ENCODE measurements at places on chromosomes 3 and 15.

DNA sequence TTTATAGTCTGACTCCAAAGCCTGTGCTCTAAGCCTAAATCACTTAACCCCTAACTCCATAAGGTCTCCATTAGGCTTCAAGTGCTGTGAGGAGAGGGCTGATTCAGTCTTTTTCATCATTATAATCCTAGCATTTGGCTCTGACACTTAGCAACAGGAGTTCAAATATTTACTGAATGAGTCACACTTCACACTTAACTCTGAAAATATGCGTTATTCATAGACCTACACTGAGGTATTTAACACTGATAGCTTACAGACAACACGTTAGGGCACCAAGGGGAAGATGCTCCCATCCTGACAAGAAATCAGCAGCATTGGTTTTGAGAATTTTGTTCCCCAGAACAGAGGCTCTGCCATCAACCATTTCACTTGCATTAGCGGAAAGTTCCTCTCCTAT is 53.5 kb downstream of the MSL2 start:
- no peak for DNase-seq

DNA sequence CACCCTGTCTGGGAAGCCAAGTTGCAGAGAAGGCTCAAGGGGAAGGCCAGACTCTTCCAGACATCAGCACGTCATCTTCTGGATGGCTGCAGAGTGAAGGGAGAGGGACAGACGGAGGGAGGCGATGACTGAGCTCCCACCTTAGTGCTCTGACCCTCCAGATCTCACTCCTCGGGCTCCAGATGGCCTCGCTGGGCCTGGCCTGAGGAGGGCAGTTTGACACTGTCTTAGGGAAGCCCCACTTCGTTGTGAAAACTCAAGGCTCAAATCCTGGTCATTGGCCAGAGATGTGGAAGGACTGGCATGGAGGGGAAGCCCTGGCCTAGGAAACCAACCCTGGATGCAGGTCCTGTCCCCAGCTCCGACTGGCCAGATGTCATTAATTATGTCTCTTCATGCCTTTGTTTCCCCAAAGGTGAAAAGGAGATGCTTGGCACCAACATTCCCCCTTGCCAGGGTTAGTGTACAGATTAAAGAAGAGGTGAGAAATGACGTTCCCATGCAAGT is 70.4 kb downstream of the ADCY5 start:
- DNase-seq: no peak

- no peak for DNase-seq
Measured at GRCh38 chr3:150365132-150365604, 42.9 kb upstream of the TSC22D2 start.

- no peak for DNase-seq
Measured at GRCh38 chr3:114451051-114451451, 157.2 kb downstream of the TIGIT start.

- no peak for DNase-seq
Measured at GRCh38 chr3:123081718-123082369, 15.0 kb downstream of the PDIA5 start.

DNA sequence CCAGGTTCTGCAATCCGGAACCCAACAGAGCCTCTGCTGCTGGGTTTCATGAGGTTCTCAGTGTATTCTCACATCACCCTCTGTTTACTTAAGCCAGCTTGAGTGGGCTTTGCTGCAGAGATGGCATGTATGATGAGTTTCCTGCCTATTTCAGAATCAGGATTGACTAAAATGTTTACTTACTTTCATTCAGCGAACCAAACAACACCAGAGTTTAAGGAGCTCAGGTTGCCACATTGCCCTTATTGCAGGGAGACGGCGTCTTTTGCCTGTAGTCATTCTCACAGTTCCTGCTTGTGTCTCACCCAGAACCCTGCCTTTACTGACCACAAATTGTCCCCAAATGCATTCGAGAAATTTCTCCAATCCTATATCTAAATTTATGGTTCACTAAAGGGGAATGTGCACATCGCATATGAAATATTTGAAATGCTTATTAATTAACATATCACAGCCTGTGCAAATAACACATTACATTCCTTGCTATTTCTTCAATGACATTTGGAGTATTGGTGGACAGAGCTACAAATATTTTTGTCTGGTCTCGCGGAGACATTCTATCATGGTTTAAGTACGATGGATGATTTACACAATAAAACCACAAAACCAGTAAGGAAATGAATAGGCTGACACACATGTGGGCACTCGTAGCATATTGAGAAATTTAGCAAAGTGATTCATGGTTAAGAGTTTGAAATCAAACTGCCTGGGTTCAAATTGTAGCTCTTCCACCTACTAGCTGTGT is 377.2 kb upstream of the CFAP20DC start:
- no peak for DNase-seq

GRCh38 chr3:174583396-174583795 is 275.7 kb upstream of the NAALADL2 start:
- no peak for DNase-seq

DNA sequence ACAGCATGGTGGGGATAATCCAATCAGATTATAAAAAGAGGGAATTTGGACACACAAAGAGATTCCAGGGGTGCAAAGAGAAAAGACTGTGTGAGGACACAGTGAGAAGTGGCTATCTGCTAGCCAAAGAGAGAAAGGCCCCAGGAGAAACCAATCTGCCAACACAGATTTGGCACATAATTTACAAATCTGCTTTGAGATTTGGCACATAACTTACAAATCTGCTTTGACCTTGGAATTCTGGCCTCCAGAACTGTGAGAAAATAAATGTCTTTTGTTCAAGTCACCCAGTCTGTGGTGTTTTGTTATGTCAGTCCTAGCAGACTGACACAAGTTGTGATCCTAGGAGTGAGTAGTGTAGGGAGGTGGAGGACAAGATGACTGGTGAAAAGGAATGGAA is 3.5 kb upstream of the TM4SF18 start:
- DNase-seq: no peak

DNA sequence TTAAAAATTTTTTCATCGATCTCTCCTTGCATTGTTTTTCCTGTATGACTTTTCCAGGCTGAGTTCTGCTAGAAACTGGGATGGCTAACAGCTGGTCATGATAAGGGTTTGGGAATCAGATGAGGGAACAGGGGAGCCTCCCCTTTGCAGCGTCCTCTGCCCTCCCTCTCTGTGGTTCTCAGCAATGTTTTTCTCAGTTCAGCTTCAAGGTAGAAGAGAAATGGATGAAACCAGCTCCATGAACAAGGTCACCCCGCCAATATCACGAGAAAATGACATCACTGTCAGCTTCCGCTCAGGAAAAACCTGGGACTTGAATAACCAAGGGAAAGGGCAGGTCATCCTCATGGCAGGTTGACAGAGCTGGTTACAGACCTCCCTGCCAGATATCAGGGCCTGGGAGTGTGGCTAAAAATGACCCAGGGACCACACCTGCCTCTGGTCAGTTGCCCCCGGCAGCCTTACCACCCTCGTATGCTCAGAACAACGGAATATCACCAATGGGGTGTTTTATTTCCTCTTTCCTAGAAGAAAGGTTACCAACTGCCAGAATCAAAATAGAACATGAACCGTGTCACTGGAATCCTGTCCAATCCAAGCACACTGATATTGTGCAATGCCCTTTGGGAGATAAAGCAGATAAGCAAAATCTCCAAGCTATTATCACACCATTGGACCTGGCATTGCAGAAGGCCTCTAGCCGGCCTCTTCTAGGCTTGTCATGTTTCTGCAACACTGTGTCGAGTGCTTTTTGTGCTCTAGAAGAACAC is 26.1 kb downstream of the LSM3 start:
- no peak for DNase-seq

DNA sequence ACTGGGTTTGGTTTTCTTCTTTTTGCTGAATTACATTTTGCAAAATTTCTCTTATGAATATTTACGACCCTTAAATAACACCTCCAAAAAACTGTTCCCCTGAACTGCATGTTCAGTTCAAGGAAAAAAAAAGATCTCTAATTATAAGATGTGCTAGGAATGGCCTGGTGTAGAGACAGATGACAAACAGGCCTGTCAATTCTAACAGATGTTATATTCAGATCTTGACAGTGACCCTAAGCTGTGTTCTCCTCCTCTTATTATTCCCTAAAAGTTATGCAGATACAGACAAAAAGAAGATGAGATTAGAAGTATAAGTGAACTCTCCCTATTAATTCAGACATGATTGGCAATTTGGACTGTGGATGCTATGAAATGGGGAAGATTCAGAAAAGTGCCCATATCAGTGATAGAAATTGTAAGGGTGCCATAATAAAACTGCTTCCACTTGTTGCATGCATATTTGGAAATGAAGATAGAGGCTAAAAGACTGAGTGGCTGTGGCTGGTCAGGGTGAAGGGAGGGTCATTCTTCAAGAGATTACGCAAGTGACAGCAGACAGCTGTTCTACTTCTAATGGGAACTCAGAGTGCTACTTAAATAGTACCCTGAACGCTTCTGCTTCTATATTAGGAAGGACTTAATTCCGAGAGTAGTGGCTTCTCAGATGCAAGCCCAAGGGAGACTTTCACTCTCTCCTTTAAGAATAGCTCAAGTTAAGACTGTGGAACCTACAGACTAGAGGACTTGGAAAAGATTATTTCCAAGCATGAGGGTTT is 75.5 kb downstream of the ADAMTS9 start:
- DNase-seq: no peak

GRCh38 chr3:157543501-157544035 is 40.4 kb upstream of the VEPH1 start:
- no peak for DNase-seq

DNA sequence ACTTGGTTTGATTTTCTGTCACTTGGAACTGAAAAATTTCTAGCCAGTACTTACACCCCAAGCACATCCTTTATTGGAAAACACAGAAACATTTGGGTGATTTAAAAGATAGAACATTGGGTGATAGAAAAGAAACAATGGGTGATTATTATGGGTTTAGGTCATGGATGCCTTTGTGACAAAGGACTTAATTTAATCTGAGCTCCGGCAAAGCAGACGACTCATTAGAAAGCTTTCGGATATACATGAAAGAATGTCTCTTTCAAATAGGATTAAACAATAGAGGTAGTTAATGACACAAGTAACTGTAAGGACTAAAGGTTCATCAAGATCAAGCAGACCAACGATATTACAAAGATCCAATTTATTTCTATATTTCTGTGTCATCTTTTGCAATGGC is 37.3 kb upstream of the CNTN4 start:
- DNase-seq: no peak

DNA sequence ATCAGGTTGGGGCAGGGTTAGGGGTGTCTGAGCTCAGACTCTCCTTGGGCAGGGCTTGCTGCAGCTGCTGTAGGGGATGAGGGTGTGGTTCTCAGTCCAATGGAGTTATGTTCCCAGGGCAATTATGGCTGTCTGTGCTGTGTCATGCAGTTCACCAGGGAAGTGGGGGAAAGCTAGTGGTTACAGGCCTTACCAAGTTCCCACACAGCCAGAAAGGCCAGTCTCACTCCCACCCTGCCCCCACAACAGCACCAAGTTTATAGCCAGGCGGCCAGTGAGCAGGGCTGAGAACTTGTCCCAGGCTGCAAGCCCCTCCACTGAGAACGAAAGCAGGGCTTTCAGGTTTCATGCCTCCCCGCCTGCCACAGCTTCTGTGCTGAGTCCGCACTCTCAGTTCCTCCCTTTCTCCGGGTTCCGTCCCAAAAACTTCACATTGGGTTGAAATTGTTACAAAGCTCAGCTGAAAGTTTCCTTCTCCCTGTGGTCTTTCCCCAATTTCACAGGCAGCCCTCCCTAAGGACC is 19.6 kb upstream of the CPOX start:
- DNase-seq: no peak
